ENCODE measurements at places on chromosomes 16 and 17.

DNA sequence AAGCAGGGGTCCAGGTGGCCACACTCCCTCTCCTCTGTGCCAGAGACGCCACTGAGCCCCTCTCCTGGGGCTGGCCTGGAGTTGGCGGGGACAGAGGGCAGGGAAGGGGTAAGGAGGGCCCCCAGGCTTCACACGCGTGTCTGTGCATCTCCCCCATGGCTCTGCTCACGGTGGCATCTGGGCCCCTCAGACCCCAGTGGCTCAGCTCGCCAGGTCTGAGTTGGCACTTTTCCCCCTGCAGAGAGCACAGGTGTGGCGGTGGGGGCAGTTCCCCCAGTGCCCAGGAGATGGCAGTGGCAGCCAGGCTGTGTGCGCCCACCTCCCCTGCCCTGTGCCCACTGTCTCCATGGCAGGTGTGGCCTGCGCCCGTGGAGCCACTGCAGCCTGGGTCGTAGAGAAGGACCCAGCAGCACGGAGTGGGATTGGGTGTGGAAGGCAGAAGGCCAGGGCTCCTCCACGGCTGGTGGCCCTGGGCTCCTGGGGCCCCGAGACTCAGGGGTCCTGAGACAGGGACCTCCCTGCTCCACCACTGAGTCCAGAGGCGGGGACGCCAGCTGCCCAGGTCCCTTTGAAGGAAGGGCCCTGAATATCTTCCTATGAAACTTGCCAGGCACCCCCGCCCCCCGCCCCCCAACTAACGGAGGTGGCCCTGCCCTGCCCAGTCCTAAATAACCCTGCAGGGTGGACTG lies 4.3 kb upstream of the APRT start:
- DNase-seq, result no peak

DNA sequence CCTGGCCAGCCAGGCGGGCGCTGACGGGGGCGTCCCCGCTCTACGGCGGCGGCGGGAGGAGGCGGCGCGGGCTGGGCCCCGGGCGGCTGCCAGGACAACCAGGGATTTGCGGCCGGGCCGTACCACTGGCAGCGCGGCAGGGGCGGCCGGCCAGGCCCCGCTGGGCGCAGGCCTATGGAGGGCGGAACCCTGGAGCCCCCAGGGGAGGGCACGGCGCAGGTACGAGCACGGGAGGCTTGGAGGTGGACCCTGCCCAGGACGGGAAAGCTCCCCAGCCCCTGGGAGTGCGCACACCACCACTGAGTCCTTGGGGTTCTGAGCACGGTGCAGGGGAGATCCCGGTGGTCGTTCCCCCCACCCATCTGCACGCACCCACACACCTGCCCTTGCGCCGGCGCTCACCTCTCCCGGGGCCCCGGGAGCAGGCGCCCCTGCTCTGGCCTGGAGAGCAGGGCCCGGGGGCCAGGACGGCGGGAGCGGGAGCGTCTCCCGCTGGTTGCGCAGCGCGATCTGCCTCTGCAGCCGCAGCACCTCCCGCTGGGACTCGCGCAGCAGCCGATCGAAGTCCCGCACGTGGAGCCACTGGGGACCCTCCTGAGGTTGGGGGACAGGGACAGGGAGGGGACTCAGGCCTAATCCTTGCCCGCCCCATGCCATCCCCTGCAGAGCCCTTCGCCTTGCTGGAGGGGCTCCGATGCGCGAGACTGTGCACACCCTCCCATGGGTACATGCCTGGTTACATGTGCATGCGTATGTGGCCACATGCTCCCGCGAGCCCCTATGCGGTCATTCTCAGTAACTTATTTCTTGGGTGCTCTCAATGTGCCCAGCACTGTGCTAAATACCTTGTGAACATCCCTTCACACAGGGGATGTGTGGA lies 3.9 kb downstream of the TSPOAP1 start:
- DNase-seq, result no peak

DNA sequence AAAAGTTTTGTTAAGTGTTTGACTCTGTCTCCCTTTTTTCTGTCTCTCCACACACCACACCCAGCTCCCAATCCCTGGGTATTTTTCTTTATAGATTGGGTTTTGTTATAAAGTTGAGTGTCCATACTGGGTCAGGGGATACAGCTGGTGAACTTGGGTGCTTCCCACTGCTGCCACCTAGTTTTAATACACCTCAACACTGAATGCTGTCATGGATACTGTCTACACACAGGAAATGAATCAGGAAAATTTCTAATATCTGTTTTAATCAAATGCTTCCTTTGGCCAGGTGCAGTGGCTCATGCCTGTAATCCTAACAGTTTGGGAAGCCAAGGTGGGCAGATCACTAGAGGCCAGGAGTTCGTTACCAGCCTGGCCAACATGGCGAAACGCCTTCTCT lies 5.3 kb upstream of the TAOK1 start:
- DNase-seq, result no peak

GRCh38 chr16:30747331-30747730 lies 894 bp upstream of the PHKG2 start:
- DNase-seq, result peak; percentile 27

DNA sequence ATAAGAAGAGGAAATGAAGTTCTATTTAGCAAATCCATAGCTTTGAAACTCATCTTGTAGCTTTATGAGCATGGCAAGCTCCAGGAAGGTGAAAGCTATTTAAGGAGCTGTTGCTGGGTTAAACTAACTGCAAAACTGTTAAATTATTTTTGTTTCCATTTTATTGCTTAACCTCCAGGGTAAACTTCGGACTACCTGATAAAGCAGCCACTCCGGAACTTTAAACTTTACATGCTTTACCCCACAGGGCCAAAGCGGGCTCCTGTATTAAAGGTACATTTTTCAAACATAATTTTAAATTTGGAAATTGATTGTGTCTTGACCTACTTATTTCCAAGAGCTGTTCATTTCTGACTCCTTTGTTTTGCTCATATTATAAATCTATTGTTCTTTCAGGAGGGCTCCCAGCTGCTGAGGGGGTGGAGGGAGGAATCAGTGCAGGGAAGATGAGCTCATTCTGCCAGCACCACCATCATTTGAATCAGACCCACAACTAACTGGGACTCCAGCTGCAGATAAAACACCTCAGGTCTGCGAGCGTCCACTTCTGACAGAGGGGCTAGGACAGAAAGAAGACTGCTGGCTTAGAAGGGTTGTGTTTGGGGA lies 157.9 kb downstream of the IRX3 start:
- DNase-seq, result no peak

- peak; percentile 50 for DNase-seq
These were observed 17.7 kb upstream of the CORO6 start for GRCh38 chr17:29640413-29640812.

GRCh38 chr16:10181196-10182162 lies 749 bp downstream of the GRIN2A start:
- no peak for DNase-seq

DNA sequence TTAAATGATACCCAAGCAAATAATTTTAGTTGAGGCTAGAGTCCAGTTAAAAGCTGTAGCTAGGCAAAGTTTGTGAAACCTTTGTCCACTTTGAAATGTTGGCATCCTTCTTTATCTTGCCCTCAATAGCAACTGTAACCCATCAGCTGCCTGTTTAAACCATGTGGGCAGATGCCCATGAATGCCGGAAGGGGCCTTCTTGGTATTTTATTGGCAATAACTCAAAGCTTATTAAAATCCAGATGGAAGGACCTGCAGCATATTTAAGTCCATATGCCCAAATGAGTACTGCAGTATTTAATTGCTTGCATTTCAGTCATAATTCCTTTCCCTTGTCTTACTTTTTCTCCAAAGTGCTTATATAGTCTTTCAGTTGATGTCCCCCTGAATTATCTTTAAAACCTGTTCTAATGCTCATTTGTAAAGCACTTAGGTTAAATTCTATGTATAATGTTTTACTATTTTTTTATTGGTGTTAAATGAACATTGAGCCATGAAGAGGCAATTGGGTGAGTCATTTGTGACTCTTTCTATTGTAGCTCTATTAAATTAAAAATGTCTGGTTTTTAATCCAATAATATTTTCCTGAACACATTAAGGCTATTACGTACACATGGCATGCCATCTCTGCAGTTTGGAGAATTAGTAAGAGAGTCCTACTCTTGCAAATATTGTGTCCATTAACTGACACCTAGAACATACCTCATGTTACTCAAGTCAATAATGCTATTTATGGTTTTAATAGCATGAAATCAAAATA lies 225.3 kb downstream of the KCNJ2 start:
- DNase-seq, result no peak

DNA sequence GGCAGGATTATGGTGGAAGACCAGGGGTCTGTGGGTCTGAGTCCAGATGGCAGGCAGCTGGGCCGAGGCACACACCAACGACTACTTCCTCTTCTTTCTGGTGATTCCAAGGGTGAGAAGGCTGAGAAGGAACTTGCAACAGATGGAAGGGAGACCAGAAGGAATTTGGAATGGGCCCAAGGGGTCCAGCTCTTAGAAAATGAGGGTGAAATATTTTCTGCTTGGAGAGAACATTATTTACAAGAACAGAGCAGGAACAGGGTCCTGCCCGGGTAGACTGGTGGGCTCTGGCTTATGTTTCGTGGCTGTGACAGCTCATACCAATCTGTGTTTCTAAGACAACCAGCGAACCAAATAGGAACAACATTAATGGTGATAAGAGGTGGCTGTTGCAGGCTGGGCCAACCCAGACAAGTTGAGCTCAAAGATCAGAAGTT lies 36.6 kb downstream of the CCDC42 start:
- DNase-seq, result no peak

- no peak for DNase-seq
These were observed 197.0 kb downstream of the CYLD start for GRCh38 chr16:50938932-50939331.

GRCh38 chr16:17748044-17748719 lies 277.4 kb upstream of the XYLT1 start:
- DNase-seq, result no peak

DNA sequence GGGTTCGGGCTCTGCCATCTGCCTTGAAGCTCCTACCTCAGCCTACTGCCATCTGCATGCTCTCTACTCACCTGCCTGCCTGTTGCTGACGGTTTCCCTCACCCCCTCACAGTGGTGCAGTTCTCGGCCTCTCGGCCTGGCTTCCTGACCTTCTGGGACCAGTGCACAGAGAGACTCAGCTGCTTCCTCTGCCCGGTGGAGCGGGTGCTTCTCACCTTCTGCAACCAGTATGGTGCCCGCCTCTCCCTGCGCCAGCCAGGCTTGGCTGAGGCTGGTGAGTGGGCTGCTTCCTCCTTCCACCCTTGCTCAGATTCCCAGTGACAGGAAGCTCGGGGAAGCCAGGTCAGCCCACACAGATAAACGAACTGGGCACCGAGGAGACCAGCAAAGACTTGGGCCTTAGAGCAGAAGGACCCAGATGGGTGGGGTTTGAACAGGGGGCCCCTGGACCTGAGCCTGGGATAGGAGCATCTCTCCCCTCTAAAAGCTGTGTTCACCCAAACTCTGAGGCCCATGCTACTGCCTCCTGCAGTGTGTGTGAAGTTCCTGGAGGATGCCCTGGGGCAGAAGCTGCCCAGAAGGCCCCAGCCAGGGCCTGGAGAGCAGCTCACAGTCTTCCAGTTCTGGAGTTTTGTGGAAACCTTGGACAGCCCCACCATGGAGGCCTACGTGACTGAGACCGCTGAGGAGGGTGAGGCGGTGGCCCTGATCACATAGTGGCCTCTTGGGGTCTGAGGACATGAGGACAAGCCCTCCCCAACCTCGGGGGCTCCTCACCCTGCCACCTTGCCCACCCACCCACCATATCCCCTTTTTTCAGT lies 16.4 kb downstream of the RIPOR1 start:
- no peak for DNase-seq

GRCh38 chr17:73452009-73452408 lies 140.2 kb upstream of the CDC42EP4 start:
- DNase-seq, result no peak

DNA sequence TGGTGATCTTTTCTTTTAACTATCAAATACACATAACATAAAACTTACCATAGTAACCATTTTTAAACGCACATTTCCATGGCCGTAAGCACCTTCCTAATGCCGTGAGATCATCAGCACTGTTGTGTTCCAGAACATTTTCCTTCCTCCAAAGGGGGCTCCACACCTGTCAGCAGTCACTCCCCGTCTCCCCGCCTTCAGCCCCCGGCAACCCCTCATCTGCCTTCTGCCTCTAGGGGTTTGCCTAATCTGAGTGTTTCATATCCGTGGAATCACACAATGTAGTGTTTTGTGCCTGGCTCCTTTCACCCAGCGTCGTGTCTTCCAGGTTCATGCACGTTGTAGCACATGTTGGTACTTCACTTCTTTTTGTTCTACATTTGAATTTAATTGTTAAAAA lies 350.1 kb upstream of the TNRC6C start:
- DNase-seq, result no peak

DNA sequence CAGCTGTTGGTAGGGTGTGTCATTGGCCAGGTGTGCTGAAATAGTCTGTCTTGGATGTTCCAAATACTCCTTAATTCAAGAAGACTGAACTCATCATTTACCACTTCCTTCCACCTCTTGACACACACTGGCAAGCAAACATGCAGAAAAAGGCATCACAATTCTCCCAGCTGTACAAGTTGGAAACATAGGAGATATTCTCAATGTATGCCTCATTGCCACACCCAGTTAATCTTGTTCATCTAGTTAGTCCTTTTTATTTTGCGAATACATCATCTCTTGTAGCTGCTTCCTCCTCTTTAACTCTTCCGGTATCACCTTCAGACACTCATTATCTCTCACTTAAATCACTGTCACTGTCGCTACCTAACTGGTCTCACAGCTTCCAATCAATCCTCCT lies 75.1 kb upstream of the GOT2 start:
- no peak for DNase-seq

DNA sequence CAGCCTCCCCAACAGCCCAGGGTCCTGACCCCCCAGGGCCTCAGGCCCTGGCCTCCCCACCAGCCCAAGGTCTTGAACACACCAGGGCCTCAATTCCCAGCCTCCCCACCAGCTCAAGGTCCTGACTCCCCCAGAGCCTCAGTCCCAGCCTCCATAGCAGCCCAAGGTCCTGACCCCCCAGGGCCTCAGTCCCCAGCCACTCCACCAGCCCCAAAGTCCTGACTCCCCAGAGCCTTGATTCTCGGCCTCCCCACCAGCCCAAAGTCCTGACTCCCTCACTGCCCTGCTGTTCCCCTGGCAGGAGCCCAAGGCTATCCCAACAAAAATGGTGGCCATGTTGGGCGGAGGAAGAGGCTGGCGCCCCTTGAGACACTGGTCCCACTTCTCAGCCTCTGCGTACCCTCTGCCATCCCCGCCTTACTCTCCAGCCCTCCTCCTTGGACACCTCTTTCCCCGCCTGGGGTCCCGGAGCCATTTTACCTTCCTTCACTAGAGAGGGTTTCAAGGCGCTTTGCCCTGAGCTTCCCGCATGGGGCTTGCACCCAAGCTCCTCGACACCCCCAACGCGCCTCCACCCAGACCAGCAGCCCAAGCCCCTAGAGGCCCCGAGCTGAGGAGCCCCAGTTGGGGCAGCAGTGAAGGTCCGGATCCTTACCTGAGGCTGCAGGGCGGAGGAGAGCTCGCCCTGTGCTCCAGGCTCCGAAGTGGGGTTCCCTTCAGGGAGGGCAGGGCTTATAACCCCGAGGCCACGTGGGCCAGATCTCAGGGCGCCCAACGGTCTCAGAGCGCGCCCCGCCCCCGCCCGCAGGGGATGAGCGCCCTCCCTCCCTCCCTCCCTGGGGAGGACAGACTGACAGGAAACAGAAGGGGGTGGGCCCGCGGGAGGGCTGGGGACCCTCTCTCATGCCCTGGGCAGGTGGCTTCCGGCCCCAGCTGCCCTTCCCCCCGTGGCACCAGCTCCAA lies 3.5 kb upstream of the TSPOAP1 start:
- DNase-seq, result no peak

Data from AG09309 (cell line).